SK-N-SH treated with all-trans-retinoic acid at 6 μM for 48 hours (cell line): ENCODE measurements at places on chromosomes 4 and X.

DNA sequence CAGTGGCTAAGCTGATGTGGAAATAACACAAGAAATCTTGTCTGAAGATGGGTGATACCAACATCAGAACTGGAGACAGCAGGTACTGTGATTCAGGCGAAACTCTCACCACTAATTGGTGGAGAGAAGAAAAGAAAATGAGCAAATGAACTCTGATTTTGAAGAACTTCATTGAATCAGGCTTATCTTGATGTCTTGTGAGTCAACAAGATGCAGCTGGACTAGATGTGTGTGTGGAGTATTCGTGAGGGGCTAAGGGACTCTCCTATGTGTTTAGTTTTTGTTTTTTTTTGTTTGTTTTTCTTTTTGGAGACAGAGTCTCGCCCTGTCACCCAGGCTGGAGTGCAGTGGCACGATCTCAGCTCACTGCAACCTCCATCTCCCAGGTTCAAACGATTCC lies 131.6 kb downstream of the DHRSX start:
- no peak for ATAC-seq

DNA sequence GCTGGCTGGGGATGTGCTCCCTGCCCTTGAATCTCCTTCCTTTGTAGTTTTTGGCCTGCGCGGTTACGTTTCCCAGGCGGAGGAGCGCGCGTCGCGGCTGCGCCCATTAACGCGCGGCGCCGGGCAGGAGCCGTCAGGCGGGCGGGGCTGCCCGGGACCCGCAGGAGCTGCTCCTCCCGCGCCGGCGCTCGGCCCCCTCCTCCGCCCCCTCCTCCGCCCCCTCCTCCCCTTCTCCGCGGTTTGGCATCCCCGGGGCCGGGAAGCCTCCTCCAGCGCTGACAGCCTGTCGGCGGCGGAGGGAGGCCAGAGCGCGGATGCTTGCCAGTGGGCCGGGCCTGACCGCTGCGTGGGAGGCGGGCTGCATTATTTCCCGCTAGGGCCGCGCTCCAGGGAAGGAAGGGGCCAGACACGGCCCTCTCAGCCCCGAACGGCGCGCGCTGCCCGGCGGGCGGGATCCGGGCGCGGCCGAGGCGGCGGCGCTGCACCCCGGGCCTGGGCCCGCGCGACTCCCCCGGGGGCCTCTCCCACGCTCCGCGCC lies at the start of gene DCLK2:
DCLK2 (plus strand) TSS at position 405 of the 538 bp plus-strand sequence. CDS start 583 bp downstream, outside the sequence.
- peak; percentile 72 for ATAC-seq

GRCh38 chrX:115408771-115409400 lies 119.4 kb downstream of the LUZP4 start:
- ATAC-seq: no peak

- no peak for ATAC-seq
Measured at GRCh38 chrX:123153846-123154335, 30.2 kb upstream of the GRIA3 start.

GRCh38 chr4:20395160-20395773 lies 143.6 kb downstream of the SLIT2 start:
- peak; percentile 64 for ATAC-seq

DNA sequence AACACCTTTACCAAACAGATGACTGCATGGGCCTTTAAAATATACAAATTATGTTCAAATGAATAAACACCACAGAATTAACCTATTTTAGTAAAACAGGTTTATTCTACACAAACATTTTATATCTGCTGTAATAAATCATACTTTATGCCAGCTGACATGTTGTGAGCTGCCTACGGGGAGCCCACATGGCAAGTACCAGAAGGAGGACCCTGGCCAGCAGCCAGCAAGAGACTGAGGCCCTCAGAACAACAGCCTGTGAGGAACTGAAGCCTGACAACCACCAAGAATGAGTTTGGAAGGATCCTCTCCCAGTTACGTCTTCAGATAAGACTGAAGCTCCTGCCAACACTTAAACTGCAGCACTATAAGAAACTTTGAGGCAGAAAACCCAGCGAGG lies 377.0 kb downstream of the PDGFC start:
- ATAC-seq: peak; percentile 51

- no peak for ATAC-seq
Measured at GRCh38 chr4:38532908-38533499, 131.0 kb upstream of the KLF3 start.

GRCh38 chr4:104758574-104758973 lies 263.9 kb upstream of the CXXC4 start:
- no peak for ATAC-seq

- no peak for ATAC-seq
Measured at GRCh38 chrX:96985046-96985445, 101.3 kb downstream of the RPA4 start.

GRCh38 chr4:188032583-188032982 lies 37.0 kb downstream of the ZFP42 start:
- no peak for ATAC-seq

- no peak for ATAC-seq
Measured at GRCh38 chr4:183030309-183030708, 68.7 kb upstream of the WWC2 start.

DNA sequence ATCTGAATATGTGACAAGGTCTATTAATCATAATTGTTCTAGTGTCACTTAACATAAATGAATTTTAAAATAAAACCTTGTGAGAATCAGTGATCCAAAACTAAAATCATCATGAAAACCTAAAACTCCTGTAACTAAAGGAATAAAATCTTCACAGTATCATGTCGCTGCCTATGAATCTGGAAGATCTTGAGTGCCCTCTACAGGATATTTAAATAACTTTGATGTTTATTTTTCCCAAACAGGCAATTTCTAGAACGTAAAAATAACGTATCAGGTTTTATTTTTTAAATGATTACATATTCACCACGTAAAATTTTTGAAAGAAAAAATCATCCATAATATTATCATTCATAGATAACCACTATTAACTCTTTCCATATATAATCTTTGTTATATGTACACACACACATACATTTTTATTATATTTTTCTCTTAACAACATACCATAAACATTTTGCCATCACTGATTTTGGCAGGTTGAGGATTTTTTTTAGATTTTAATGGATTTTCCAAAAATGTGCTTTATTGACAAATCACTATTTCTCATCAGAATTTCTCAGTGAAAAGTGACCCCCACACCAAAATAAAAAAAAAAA lies 79.6 kb downstream of the COMMD8 start:
- peak; percentile 53; the same call in 2 of the 3 replicates for ATAC-seq

- ATAC-seq: no peak
Measured at GRCh38 chr4:171644430-171645057, 168.7 kb upstream of the GALNTL6 start.

DNA sequence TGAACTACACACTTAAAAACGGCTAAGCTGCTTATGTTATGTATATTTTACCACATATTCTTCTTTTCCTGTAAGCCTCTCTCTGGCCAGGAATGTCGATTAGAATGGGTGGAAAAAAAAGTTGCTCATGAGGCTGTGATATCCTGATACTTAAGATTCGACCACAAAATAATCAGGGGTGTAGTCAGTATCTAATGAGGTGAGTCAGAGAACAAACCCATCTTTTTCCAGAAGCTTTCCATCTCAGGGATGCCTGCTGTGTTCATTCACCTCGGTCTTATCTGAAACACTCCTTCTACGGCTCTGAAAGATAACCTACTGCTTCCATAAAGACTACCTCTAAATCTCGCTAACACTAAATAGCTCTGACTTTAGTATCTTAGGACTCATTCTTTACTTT lies 142.7 kb upstream of the MAP3K15 start:
- peak; percentile 61 for ATAC-seq

- ATAC-seq: peak; percentile 6; the same call in 2 of the 3 replicates
Measured at GRCh38 chr4:39043861-39044363, 11.7 kb upstream of the TMEM156 start.

DNA sequence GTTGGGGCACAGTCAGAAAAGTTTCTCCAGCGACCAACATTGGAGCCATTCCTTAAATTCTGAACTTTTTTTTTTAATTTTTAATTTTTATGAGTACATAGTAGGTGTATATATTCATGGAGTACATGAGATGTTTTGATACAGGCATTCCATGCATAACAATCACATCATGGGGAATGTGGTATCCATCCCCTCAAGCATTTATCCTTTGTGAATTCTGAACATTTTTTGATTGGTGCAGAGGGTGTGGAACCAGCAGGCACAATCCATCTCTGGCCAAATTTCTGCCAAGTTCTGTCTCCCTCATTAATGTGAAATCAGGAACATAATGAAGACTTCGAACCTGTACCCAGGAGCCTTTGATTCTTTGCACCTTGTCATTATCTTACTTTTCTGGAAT lies 267.0 kb downstream of the FRMPD4 start:
- ATAC-seq: no peak

- ATAC-seq: no peak
Measured at GRCh38 chr4:34720571-34720970, 1523.7 kb downstream of the ARAP2 start.

DNA sequence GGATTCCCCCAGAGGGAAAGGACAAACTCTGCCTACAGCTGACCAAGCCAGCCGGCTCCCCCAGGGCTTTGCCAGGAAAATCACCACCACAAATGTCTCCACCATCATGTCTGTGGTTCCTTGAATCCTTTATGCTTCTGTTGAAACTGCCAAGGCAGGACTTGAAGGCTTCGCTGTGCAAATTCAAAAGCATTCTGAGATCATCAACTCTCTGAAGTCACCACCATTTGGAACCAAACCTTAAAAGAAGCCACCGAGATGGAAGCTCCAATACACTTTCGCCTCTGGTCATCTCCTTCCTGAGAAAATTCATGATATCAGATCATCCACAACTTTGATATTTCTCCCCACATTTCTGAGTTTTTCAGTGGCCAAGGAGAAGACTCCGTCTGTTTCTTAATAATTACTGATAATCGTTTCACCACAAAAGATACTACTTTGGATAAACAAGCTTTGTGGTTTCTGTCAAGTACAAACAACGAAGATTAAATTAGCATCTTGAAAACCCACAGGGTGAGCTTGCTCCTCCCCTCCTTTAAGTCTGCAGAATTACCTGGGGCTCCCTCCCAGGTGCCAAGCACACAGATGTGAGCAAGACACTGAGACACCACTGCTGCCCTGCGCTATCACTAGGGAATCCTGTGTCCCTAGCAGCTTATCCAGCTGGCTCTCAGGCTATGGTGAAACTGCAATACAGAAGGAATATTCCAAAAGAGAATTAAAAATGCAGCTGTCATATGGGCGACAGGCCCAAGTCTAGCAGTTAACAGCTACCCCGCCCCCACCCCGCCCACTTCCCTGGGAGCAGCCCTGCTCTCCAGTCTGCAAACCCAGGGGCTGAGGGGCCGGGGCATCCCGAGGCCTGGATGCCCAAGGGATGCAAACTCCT lies 125.0 kb upstream of the TBL1X start:
- ATAC-seq: no peak

DNA sequence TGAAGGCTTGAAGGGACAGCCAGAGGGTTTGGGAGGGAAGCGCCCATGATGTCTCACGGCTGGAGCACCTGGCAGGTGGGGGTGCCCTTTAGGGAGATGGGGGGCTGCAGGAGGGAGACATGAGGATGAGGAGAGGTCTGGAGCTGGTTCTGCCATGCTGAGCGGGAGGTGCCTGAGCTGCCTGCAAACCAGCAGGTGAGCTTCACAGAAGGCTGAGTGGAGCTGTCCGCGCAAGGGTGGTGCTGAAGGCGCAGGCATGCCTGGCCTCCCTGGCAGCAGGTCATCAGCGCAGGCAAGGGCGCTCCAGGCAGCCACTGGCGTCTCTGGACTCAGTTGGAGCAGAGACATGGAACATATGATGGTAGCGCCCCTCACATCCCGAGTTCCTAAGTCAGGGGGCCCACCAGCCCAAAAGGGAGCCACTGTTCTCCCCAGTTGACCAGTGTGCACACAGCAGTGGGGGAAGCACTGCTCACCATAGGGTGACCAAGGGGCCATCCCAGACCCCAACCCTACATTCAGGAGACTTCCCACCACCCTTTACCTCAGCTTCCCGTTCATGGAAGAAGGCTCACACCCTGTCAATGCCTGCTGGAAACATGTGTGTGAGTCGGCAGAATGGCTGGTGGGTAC lies 25.8 kb downstream of the ADRA2C start:
- ATAC-seq: no peak

GRCh38 chr4:27789773-27790172 lies 929.1 kb downstream of the STIM2 start:
- peak; percentile 25; the same call in 2 of the 3 replicates for ATAC-seq

GRCh38 chr4:187993827-187994226 lies 1.7 kb upstream of the ZFP42 start:
- ATAC-seq: no peak

DNA sequence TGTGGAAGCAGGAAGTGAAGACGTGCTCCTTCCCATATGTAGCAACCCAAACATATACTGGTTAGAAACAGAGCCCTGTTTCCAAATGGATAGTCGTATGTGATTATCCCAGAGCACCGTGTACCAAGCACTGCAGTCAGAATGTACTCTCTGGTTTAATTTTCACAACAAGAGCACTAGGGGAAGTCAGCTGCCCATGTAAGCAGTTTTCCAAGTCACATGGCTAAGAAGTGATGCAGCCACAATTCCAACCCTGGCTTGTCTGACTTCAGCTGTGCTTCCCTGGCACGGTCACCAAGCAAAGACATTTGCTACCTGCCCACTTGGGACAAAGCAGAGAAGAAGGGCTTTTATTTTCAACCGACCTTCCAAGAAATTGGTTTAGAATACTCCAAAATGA lies 28.2 kb upstream of the CEP135 start:
- peak; percentile 30; the same call in 2 of the 3 replicates for ATAC-seq

DNA sequence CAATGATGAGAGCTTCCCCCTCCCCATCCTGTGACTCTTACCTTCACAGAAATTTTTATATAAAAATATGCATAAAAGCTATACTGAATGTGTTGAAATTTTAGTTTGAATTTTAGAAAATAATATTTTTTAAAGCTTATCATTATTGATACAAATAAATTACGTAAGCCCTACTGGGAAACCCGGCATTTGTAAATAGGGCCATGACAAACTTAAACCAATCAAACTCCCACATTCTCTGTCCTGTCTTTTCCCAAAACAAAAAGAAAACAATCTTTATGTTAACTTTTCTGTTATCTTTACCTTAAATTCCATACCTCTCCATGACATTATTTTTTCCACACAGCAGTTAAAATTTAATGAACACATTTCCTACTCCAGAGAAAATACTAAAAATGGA lies 2.6 kb downstream of the CNOT6L start:
- no peak for ATAC-seq

- no peak for ATAC-seq
Measured at GRCh38 chr4:118046323-118046722, 12.0 kb downstream of the NDST3 start.

DNA sequence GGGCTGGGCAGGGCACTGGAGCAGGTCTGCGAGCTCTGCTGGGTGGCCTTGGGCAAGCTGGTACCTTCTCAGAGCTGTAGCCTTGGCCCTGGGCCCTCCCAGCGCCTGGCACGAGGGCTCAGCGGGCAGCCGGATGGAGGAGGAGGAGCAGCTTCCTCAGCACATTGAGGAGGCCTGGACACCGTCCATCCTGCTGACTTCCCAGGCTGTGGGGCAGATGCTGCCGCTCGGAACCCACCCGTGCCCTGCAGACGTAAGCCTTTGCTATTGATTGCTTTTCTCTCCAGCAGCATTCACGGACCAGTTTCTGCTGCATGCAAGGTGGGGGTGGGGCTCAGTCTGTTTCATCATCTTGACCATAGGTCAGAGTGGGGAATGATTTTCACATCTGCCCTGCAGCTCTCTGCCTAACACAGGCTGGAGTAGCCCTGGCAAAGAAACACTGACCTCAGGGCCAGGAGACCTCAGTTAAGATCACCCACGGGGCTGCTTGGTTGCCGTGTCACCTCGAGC lies 80.7 kb upstream of the PSAPL1 start:
- no peak for ATAC-seq
